MV-4-11 (cell line): ENCODE measurements at places on chromosomes 2 and 18.
A peak's percentile ranks its signal among the peaks of the same experiment; 100 is the strongest.

DNA sequence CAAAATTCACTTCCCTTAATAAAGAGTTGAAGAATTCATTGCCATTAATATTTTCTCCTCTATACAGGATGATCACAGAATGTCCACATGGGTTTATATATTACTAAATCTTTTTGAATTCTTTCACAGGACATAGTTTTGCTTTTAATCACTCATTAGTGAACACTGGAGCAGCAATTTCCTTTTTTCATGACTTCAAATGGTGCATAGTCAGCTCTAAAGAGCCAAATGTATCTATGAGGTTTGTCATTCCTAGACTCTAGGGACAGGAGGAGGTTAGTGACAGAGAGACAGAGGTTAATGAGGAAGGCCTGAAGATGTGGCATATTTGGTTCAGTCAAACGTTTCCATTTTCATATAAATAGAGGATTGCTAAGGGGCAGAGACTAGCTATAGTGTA lies 111.8 kb downstream of the FSHR start:
- no peak for DNase-seq

GRCh38 chr2:175628243-175628642 lies 373.8 kb downstream of the LNPK start:
- DNase-seq, result no peak

DNA sequence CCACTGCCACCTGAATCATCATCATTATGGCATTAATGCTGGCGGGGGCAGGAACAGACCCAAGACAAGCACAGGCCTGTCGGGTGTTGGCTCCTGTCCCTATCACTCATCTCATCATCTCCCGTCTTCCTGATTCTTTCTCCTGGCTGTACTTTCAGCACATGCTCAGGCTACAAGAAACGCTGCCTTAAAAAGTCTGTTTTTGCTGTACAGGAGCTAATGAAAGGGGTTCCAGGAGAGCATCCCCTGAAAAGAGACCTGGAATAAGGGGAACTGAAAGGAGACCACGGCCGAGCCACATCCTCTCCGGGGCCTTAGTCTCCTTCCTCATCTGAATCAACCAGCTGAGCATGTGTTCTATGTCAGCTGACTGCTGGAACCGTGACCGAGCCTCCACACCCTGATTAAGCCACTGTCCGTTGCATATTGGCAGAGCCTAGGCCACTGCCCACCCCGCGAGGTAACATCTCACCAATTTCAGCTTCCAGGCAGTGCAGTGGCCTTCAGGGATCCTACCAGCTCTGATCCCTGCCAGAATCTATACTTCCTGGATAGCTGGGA lies 62.6 kb downstream of the DNMT3A start:
- DNase-seq, result peak; percentile 95

DNA sequence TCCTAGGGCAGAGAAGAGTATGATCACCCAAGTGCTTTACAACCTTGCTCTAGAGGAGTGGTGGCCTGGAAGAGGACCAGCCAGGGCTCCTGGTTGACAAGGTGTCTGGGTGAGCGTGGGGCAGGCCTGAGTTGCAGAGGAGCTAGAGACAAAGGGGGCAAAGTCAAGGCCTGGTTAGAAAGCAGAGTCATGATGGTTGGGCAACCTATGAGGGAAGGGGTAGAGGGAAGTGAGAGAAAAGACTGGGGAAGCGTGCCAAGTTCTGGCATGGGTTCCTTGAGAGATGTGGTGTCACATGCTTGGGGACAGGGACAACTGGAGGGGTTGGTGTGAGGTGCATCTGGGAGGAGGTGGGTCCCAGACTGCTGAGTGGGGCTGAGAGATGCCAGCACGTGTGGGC lies 13.5 kb downstream of the ZFP36L2 start:
- peak; percentile 99 for DNase-seq

DNA sequence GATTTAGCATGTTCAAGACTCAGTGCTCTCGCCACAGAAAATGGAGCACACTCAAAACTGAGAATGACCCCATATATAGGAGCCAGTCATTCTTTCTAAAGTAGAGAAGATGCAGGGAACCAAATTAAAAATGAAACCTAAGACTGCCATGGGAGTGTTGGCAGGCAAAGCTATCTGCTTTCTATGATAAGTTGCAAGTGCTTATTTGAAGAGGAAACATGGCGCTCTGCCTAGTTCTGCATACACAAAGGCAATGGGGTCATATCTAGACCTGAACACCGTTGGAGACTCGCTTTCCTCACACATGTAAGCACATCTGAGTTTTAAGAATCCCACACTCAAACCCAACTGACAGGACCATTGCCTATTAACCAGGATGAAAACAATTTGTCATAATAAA lies 292.5 kb downstream of the ALK start:
- DNase-seq, result no peak

DNA sequence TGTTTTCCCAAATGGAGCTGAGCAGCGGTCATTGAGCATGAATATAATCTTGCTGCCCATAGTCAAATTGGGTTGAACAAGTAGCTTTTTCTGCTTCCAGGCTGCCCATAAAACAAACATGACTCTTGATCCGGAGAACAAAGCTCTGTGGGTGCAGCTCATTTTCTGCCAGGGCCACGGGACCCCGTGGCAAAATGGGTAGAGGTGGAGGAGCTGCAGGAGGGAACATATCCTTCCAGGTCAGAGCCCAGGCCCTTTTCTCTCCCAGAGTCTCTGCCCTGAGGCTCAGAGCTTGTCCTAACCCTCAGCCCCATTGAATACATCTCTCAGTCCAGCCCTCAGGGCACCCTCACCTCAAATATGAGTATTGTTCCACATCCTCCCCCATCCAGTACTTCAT lies 151.6 kb upstream of the TWIST2 start:
- no peak for DNase-seq

GRCh38 chr2:175861958-175862357 lies 140.1 kb downstream of the LNPK start:
- DNase-seq, result no peak

GRCh38 chr2:2828774-2829368 lies 497.8 kb upstream of the MYT1L start:
- no peak for DNase-seq

DNA sequence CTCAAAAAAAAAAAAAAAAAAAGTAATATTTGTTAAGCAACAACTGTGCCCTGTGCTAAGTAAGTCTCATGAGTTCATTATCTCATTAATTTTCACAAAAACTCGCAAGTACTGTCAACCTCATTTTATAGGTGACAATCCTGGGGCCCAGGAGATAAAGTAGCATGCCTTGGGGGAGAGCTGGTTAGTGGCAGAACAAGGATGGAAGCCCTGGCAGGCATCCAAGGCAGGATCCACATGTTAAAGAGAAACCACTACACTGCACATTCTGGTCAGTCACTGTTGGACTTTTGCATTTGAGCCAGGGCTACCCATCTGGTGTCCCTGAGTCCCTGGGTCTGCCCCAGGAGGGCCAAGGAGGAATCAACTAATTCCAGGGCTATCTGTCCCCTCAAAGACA lies 54.6 kb downstream of the ZFP36L2 start:
- no peak for DNase-seq

DNA sequence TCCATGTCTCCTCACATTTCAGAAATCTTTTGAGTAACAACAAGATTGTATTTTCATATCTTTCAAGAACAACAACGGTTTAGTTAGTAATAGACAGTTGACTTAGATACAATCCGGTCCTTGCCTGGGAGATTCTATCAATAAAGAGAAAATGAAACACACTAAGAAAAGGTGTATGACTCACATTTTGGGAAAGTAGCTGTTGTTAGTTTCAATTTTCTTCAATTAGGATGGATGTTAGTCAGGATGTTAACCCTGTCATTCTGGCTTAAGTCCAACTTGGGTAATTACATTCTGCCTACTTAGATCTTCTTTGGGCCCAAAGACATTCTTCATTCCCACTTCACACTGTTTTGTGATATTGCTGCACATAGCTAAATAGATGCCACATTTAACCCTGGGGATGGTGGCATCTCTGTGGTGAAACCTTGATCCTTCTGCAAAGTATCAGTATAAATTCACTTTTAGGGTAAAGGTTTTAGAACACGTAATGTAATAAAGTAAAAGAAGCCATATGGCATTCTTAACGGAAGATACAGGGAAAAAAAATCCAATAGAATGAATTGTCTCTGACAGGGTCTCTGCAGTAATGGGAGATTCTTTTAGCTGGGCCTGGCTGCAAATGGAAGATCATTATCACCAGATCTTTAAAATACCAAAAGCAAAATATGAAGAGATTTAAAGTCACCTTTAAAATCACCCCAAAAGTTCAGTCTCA lies 365.5 kb downstream of the FIGN start:
- DNase-seq, result no peak

DNA sequence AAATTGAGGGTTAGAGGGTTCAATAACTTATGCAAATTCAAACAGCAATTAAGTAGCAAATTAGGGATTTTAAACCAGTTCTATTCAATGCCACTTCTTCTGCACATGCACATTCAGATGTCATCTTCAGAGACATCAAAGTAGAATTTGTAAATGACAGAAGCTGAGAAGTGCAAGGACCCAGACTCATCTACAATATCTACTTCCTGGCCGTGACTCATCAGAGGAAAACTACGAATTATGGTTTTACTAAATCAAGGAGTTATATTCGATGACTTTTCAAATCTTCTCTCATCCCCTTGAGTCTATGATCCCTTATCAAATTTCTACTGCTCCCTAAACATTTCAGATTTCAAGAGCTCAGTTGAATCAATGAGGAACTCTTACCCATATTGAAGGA lies 20.0 kb upstream of the STAT4 start:
- no peak for DNase-seq

DNA sequence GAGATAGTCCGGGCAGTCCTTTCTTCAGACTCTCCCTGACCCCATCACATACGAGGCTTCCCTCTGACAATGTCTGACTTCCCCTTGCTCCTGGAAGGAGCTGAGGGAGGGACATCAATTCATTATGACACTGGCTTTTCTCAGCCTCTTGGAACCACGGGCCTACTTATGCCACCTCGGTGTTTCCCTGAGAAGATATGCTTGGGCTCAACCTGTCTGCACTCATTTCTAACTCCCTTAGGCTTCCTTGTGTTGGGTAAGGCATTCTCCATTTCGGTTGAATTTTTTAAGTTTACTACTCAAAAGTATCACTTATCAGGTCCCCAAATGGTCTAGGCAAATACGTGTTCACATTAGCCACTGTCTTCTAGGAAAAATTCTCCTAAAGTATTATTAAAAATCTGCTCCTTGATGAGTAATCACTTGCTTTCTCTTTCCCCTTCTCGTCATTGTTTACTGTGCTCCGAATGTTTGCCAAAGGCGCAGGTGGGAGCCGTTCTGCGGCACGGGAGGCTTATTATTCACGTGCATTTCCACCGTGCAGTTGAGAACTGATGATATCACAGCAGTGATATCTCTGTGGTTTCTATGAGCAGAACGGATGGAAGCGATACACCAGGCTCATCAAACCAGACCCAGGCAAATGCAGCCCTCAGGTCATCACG lies 33.1 kb downstream of the ARL4C start:
- no peak for DNase-seq

DNA sequence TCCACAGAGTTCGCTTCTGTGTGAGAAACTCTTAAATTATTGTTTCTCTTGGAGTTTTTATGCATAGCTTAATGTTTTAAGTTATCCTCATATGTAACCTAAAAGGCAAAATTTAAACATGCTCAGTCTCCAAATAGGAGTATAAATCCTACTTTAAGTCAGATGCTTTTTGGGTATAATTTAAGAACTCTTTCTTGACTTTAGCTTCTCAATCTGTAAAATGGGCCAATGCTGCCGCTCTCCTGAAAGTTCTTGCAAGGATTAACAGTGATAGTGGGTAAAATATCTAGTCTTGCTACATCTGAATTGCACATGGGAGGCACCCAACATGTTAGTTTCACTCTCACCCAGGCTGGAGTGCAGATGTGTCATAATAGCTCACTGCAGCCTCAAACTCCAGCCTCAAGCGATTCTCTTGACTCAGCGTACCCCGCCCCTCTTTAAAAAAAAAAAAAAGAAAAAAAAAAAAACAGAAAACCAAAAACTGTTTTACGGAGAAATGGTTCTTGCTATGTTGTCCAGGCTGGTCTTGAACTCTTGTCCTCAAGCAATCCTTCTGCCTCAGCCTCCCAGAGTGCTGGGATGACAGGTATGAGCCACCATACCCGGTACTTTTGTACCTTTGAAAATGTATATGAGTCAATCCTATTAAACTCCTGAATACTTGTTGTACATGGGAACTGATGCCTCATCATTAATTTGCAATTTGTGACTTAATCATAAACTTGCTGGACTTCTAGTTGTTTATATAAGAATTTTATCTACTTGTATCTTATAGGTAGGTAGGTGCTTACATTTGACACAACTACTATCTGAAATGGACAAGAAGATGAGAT lies 1.8 kb downstream of the FBXO48 start:
- DNase-seq, result peak; percentile 62

GRCh38 chr2:195049372-195050031 lies 607.5 kb upstream of the SLC39A10 start:
- no peak for DNase-seq

DNA sequence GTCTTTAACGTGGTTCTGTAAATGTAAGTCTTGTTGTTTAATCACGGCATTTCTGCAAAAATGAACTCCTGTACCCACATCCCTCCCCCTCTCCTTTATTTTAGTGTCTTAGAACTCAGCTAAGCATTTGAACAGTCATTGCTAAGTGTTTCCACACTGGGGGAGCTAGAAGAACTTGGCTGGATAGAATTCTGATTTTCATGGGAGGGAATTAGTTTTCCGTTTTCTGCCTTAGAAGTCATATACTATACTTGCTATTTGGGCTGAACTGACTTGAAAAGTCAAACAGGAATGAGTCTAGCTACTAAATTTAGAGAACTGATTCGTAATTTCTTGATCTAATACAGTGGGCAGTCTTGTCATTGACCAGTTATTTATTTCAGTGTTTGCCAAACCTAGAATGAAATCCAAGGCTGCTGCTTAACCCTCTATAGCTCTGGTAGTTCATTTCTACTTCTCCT lies 61.1 kb downstream of the FMNL2 start:
- DNase-seq, result no peak

GRCh38 chr2:2808551-2809058 lies 477.5 kb upstream of the MYT1L start:
- DNase-seq, result no peak

- DNase-seq, result no peak
Measured at GRCh38 chr2:105239924-105240323, 1.6 kb upstream of the GPR45 start.

DNA sequence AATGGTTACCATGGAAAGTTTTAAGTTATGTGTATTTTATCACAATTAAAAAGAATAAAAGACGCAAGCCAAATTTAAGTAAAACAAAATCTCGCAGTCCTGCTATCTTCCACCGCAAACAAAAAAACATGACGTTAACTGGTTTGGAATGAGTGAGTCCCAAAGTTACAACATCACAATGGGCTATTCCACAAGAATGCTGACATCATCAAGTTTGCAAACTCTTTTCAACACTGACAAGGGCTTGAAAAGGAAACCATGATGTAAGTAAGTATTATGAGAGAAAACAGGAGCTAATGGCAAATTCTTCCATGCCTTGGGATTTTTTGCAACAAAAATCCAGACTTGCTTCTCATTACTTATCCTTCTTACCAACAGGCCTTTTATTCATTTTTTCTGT lies 31.1 kb downstream of the SIGLEC15 start:
- no peak for DNase-seq

DNA sequence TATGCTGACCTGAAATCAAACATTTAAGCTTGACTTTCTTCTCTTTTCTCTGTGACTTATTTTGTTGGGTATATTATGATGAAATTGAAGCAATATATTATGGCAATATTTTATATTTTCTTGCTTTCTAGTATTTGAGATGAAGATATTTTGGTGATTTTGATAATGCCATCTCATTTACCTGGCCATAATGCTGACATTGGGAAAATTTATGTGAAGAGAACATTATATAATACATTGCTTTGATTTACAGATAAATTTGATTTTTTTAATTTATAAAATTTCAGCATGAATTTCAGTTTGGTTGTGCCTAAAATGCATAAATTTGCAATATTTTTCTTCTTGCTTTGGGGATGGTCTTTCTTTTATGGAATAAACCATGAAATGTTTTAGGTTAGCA lies 1413.7 kb upstream of the TMEFF2 start:
- no peak for DNase-seq
